Caki2 (cell line): ENCODE measurements at places on chromosomes 12 and 14. TPM values are rescaled to one million over a fixed set of nuclear protein-coding genes. Genes with fewer than 3 reads are reported as not detected.
A peak's percentile ranks its signal among the peaks of the same experiment; 100 is the strongest.

DNA sequence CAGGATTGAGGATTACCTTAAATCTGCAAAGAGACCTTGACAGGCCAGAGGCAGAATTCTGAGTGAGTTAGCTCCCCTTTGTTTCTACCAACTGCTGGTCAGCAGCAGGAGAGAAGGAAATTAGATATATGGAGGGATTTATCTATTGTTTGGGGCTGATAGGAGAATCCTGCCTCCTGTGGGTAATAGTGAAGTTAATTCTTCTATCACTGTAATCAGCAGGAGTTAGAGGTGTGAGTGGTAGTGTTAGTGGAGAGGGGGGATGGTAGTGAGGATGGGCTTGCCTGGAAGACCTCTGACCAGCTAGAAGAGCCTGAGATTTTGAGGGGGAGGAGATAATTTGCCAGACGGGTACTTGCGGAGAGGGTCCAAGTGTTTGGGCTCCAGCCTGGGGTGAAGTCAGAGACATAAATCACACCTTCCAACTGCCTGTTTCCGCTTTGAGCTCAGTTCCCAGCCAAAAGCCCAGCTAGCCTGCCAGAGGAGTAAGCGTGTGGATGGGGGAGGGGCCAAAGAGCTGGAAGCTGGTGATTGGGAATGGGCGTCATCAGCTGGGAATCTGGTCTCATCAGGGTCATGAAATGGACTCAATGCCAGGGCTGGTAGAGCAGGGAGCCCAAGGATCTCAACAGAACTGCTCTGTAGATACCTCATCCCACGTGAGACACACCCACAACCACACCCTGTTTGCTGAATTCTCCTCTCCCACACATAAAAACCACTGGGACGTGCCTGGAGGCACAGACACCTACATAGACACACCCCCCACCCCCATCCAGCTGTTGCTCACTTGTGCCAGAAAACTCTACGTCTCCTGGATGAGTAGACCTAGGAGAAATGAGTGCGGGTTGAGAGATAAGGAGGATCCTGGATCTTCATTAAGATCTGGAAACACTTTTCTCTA lies 13.1 kb upstream of the ITGA5 start:
- peak; percentile 72 for DNase-seq

DNA sequence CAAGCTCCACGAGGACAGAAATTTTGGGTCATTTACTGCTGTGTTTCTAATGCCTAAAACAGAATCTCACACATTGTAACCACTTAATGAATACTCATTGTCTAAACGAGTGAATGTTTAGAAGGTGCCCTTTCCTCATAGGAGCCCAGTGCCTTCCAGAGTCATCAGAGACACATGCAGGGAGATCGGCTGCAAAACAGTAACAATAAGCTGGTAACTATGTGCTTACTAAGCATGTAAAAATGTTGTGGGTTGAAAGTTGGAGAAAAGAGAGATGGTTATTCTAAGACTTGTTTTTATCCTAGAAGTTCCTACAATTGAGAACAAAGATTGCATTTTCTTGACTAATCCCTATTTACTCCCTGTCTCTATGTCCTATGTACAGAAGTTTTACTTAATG lies 7.4 kb downstream of the TESPA1 start:
- DNase-seq: no peak

DNA sequence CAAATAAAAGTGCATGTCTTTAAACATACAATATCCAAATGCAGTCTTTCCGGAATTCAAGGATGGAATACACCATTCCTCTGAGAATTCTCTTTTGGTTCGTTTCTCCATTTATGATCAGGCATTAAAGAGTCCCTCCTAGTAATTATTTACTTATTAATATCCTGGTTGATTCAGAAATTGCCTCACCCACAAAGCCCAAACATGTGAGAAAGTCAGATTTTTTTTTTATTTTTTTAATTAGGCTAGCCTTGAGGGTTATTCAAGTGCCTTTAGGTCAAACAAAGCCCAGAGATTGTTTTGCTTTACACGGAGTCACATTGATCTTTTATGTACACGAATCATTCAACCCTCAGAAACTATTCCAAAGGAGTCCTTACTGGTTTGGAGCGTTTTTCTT lies 6.4 kb upstream of the TSPAN8 start:
- peak; percentile 16 for DNase-seq

DNA sequence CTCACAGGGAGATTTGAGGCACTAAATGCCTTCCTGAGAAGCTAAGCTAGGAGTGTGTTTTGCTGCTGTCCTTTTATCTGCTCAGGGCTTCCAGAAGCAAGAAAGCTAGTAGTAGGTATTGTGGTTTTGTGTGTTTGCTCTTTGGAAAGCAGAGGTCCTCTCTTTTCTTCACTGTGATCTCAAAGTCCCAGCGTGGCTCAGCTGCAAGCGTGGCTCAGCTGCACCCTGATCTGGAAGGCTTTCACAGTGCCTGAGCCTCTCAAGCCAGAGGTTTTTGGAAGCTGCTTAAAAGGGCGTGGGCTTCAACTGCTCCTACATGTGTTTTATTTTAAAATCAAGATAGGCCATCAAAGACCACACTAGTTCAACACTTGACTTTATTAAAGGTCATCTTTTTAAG lies 337.4 kb upstream of the RGS6 start:
- no peak for DNase-seq

DNA sequence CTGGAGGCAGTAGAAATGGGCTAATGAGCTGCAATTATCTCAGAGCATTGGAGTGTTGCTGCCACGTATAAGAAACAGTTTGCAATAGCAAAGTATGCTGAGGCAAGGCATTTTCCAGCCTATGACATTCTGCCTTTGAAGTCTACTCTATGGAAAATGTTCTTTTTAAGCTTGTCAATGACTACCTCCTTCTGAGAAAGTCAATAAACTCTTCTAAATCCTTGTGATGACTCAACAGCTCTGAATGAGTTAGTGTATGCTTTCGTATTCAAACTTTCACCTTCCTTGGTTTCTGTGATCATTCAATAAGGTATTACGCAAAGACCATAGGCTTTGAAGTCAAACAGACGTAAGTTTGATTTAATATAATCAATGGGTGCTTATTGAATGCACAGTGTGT lies 111.2 kb downstream of the CAPZA3 start:
- no peak for DNase-seq

- DNase-seq: no peak
These were observed 14.5 kb downstream of the FBXL14 start for GRCh38 chr12:1579651-1580435.

GRCh38 chr14:86613786-86614185 lies 1083.8 kb downstream of the FLRT2 start:
- no peak for DNase-seq

DNA sequence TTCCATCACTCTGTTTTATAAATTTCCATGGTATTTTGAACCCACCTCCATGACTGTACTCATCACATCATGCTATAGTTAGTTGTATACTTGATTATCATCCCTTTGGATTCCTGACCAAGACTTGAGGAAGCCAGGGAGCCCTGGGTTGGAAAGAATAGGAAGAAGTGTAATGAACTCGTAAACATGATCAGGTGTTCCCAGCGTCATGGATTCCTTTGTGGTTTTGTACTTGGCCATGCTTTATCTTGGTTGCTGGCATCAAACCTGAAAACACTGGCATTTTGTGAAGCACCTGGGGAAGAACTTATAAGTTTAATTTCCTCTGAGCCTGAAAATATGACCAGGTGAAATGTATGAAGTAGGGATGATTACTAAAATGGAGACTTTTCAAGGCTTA lies 76.4 kb downstream of the CHST11 start:
- DNase-seq: no peak

GRCh38 chr12:2233034-2233433 lies 180.2 kb downstream of the CACNA1C start:
- DNase-seq: no peak

DNA sequence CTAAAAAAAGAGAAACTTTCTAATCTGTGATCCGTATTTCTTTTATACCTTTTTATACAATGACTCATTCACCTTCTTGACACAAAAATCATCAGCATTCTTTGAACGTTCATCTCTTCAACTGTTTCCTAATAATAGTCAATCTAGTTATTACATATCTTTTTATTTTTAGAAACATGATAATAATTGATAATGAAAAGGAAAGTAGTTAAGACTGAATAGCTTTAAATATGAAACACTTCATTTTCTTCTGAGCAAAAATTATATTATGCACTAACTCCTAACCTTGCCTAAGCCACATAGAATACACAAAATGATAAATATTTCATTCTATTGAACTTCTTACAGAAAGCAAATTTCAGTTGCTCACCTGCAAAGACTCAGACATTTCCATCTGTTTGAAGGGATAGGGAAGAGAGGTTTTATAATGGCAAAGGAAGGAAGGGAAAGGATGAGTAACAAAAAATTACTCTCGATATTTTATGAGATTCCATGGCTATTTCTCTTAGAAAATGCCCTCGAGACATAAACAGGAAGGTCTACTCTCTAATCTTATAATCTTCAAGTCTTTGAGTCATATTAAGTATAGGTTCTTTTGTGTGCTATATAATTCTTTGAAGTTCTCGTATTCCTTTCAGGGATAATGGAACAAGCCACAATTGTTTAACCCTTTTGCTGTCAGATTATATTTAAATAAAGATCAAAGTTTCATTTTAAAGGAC lies 7.5 kb upstream of the KLHL42 start:
- no peak for DNase-seq

- DNase-seq: no peak
These were observed 10.9 kb downstream of the PSMB5 start for GRCh38 chr14:23023795-23024152.

DNA sequence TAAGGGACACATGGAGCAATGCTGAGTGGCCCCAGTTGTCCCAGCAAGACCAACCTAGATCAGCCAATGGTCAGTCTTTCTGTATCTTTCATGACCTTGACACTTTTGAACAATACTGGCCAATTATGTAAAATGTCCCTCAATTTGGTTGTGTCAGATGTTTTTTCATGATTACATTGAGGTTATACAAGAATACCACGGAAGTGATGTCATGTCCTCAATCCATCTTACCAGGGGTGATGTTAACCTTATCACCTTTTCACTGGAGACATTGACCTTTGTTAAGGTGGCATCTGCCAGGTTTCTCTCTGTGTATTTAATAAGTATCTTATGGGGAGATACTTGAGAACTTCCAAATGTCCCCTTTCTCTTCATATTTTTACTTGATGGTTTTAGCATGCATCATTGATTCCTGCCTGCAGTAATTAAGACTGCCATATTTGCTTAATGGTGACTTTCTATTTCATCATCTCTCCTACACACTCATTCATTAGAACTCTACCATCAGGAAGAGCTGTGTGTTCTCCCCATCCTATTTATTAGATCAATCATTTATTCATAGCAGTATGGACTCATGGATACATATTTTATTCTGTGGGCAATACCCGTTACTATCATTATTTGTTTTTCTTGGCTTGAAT lies 64.7 kb upstream of the RFLNA start:
- no peak for DNase-seq

RNASE3 gene
- total RNA-seq: not detected in 2 replicates

CDKL1 gene
- 86.2 and 123 TPM in 2 replicates for total RNA-seq

MYF6 gene
- total RNA-seq: not detected in 2 replicates
